ENCODE measurements at places on chromosomes 1 and 21.

GRCh38 chr1:98975113-98975512 is 29.5 kb downstream of the PLPPR5 start:
- DNase-seq: no peak

DNA sequence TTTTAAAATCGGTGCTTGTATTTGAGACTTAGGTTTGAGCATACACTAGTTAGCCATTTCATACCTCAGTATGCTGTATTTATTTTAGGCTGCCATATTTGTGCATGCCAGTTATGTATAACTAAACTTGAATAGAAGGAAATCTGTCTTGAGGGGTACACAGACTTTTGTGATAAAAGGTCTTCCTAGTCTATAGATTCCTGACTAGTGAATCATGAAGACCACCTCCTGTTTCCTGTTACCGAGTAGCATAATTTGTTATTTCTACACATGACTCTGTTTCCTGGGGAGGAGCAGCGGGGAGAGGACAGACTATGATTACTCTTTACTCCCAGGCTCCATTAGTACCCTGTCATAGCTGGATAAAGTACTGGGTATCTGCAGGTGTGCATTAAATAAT is 316.8 kb upstream of the SNX7 start:
- DNase-seq: no peak

GRCh38 chr1:152786077-152786476 is at the start of gene LCE1E:
Gene LCE1E (plus strand): TSS chr1:152786257. CDS start chr1:152787300, 1,043 bp downstream.
- DNase-seq: no peak

DNA sequence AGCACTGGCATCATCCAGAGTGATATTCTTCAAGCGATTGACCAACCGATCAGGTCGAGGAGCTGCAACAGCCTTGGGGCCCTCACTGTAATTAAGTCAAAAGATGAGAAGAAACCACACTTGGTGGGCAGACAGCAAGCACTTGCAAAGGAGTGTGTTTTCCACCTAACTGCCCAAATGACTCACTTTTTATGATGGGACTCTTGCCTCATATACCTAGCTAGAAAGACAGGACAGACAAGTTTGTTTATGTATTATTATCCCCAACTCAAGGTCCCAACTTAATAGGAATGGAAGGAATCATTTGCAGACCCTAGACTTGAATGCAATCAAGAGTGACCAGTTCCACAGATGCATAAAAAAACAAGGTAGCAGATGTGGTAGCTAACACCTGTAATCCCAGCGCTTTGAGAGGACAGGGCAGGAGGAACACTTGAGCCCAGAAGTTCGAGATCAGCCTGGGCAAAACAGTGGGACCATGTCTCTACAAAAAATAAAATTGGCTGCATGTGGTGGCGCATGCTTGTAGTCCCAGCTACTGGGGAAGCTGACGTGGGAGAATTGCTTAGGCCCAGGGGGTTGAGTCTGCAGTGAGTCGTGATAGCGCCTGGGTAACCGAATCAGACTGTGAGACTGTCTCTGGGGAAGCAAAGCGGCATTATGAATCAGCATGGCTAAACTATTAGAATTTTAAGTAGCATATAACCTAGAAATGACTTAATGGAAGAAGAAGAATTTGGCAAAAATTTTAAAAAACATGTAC is 2.3 kb upstream of the NRAS start:
- no peak for DNase-seq

DNA sequence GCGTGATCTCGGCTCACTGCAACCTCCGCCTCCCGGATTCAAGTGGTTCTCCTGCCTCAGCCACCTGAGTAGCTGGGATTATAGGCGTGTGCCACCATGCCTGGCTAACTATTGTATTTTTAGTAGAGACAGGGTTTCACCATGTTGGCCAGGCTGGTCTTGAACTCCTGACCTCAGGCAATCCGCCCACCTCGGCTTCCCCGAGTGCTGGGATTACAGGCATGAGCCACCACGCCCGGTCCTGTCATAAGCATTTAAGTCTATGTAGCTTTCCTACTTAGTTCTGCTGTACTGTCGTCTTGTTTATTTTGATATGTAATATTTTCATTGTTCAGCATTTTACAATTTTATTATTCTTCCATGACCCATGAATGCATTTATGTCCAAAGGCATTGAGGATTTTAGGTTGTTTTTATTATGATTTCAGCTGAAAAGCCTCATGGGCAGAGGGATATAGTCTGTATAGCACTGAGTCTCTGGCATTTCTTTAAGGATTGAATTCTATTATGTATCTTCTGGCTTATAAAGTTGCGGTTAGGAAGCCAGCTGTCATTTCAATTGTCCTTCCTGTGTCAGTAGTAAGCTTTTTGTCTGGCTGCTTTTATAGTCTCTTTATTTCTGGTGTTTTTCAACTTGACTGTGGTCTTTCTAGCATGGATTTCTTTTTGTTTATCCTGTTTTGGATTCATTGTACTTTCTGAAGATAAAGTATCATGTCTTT is 9.2 kb downstream of the AGPAT3 start:
- DNase-seq: no peak

- no peak for DNase-seq
These were observed 29.1 kb upstream of the NEK2 start for GRCh38 chr1:211704543-211704942.

GRCh38 chr1:218459878-218460711 is 115.0 kb downstream of the TGFB2 start:
- no peak for DNase-seq

GRCh38 chr1:91643431-91643830 is 142.8 kb downstream of the CDC7 start:
- no peak for DNase-seq

DNA sequence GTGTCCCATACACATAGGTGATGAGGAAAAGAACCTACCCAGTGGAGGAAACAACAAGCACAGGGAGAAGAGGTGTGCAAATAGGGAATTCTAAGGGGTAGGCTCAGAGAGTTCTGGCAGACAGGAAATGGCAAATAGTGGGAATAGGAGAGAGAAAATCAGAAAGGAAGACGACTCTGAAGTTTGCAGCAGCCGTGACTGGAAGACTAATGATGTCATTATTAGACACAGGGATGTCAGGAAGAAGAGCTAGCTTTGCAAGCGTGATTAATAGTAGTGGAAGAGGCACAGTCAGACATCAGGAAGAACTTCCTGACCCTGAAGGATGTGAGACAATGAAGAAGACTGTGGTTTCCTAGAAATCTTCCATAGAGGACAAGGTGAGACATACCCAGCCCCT is 21.1 kb downstream of the DLGAP3 start:
- DNase-seq: no peak

DNA sequence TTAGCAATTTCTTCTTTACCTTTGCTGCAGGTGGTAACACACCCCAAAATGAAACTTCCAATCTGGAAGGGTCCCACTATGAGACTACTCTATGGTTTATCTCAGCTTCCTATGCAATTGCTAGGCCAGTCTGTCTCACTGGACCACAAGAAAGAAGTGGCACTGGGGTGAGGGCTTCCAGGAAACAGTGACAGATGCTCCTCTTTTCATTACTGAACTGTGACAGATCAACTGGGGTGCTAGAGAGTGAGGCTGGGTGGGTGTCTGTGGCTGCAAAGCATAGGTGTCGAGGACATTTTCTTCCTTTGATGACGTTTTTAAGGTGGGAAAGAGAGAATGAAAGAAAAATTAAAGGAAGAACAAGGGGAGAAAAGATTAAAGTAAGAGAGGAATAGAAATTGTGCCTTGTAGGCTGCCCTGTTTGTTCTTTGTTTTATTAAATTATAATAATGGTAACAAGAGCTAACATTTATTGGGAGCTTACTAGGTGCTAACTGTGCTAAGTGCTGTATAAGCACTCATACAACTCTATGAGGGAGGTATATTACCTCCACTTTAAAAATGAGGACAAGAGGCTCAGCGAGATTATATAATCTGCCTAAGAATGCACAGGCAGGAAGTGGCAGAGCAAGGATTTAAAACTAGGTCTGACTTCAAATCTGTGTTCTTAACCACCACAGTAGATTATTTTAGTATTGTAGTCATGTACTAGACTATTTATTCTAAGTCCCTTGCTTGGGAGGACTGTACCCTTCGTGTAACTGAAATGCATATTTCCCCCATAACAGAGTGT is 27.8 kb upstream of the DMRTA2 start:
- DNase-seq: no peak

DNA sequence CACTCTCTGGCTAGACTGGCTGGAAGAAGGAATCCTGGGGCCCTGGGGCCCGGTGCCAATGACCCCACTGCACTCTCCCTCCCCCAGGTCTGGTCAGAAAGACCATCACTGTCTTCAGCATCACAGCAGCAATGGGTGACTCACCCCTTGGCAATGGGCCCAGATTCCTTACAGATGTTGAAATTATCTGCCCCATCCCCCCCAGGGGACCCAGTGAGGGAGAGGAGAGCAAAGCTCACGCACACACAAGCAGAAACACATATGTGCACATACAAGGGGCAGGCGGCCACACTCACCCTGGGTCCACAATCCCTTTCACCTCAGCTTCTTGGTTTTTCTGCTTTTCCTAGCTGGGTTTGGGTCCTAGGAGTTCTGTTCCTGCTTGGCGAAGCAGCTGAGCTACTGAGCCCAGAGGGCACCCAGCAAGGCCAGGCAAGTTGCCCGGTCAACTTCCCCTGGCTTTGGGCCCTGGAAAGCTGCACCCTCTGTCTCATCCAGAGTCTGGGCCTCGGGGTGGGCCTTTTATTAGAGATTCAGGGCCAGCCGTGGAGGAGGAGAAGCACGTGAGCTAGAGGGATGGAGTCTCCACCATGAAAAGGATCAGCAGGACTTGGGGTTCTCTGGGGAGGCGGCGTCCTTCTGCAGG is 2.6 kb downstream of the COL16A1 start:
- no peak for DNase-seq

- no peak for DNase-seq
These were observed 2.9 kb upstream of the MTF1 start for GRCh38 chr1:37862330-37862729.

DNA sequence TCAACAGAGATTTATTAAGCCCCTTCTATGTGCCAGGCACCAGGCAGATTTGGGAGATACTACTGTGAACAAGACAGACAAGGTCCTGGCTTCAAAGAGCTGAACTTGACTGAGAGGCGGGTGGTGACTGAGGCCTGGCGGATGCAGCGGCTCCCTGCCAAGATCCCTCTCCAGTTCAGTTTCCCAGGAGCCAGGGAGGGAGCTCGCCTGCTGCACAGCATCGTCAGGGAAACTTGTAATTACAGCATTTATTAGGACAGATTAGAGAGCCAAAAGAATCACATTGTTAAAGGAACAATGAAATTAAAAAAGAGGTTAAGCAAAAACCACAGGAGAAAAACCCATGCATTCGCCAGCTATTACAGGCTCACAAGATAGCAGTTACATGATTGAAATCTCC is 55.3 kb downstream of the ETS2 start:
- DNase-seq: no peak

DNA sequence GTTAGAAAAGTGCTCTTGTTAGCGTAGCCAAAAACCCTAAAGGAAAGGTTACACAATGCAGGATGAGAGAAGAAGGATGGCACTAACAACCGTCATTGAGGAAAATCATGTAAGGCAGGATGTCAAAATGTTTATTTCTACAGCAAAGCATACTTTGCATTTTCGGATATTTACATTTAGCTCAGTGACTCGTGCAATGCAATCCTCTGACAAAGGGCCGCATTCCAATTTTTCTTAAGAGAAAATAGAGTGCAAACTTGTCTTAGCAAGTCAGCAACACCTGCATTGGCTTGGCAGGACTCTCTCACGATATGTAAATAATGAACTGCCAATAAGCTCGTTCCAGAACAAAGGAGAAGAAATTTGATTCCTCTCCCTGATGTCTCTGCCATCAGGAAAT is 33.3 kb downstream of the TIAM1 start:
- no peak for DNase-seq
